Fibroblast of the aortic adventitia (primary cell): ENCODE measurements at places on chromosomes 16 and 17. TPM values are rescaled to one million over a fixed set of nuclear protein-coding genes. Genes with fewer than 3 reads are reported as not detected.

The TVP23B gene
- 25.2 and 61.3 TPM in 2 replicates for total RNA-seq

The TBC1D3C gene
- not detected in 2 replicates for total RNA-seq

The CYB5B gene
- 31.0 and 99.4 TPM in 2 replicates for total RNA-seq

The FOXO3B gene
- total RNA-seq, result 3.4 and 5.4 TPM in 2 replicates

The GNAO1 gene
- total RNA-seq, result 0.09 TPM in 1 of 2 replicates, not detected in the other

The KRTAP9-2 gene
- not detected in 2 replicates for total RNA-seq

The CDK3 gene
- total RNA-seq, result 1.1 TPM in 1 of 2 replicates, not detected in the other

The PLSCR3 gene
- 19.5 and 26.9 TPM in 2 replicates for total RNA-seq

The UQCRC2 gene
- 115 and 130 TPM in 2 replicates for total RNA-seq

DNA sequence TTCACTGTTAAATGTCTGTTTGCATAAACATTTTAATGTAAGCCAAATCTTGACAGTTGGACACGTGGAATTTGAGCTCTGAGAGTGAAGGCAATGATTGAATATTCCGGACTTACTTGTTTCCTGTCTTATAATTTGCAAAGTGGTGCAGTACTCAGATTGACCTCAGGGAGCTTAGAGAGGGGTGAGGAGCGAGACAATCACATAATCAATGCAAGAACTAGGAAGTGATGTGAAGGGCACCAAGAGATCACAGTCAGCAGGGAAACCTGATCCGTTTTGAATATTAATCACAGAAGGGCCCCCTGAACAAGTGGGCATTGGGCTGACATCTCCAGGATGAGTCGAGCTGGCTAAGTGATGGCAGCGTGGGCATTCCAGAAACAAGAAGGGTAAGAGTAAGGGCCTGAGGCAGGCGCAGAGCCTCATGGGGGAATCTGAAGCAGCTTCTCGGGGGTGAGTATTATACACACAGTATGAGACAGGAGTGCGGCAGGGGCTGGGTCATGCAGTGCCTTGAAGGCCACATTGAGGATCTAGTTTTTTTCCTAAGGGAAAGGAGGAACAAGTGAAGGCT is 26.1 kb downstream of the TEX2 start:
- no peak for DNase-seq

DNA sequence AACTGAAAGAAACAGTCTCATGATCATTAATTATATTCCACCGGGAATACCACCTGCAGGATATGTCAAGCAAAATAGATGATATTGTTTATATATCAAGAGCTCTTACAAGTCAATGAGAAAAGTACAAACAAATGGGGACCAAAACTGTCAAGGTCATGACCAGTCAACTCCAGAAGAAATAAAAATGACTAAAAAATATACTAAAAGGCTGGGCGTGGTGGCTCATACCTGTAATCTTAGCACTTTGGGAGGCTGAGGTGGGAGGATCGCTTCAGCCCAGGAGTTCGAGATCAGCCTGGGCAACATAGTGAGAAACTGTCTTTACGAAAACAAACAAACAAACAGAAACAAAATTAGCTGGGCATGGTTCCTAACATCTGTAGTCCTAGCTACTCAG is 49.8 kb upstream of the SCNN1B start:
- no peak for DNase-seq

GRCh38 chr17:50183421-50183994 is 17.7 kb downstream of the SGCA start:
- DNase-seq, result peak; percentile 55

- DNase-seq, result peak; percentile 86
Observed at GRCh38 chr17:42386777-42387657, 1.2 kb downstream of the STAT3 start.

- DNase-seq, result peak; percentile 64
Observed at GRCh38 chr17:82424001-82424862, 5.8 kb upstream of the OGFOD3 start.

GRCh38 chr16:47970291-47970931 is 185.4 kb downstream of the ABCC12 start:
- peak; percentile 48 for DNase-seq

DNA sequence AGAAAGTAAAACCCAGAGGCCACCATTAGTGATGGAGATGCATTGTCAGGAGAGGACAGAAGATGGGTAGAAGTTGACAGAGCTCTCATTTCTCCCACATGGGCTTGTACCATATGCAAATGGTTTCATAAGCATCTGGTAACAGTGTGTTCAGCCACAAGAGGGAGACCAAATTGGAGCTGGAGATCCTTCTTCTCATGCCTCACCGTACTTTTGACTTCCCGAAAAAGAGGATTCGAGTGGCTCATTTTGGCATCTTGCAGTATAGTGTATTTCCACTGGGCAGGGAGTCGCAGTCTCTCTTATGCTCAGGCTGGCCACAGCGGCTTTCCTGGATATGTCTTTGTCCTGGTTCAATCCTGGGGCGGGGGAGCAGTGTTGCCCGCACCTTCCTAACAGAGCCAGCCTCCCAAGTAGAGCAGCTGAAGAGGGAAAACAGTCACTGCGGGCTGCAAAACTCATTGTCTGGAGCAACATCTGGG is 23.8 kb downstream of the TBC1D3B start:
- DNase-seq, result peak; percentile 43

DNA sequence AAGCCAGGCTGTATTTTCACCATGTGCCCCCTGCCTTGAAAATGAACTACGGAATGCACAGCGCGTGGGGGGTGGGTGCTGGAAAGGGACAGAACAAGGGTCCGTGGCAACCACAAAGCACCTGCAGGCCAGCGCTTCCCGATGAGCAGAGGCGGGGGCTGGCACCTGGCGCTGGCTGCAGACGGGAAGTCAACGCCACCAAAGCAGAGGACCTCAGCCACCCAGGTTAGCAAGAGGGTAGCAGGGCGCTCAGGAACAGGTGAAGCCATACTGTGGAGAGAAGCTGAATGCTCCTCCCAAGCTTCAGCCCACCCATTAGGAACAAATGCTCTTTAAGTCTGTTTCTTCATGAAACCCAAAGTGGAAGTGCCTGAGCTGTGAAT is 64.7 kb downstream of the KLHDC4 start:
- no peak for DNase-seq

- DNase-seq, result no peak
Observed at GRCh38 chr17:58344047-58344790, 7.8 kb downstream of the SUPT4H1 start.

- no peak for DNase-seq
Observed at GRCh38 chr16:30184891-30185682, 1.7 kb downstream of the CORO1A start.

DNA sequence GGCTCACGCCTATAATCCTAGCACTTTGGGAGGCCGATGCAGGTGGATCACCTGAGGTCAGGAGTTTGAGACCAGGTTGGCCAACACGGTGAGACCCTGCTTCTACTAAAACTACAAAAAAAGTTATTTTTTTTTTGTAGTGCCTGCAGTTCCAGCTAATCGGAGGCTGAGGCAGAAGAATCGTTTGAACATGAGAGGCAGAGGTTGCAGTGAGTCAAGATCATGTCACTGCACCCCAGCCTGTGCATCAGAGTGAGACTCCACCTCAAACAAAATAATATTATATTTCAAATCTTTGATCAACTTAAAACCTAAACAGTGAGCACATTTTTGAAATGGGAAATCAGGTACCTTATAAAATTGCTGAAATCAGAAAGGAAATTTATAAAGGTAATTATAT is 36.5 kb downstream of the NCOR1 start:
- DNase-seq, result no peak

- DNase-seq, result peak; percentile 93
Observed at GRCh38 chr16:27235055-27235937, 32.0 kb downstream of the KDM8 start.

- DNase-seq, result no peak
Observed at GRCh38 chr16:35173295-35173694, 1713.9 kb downstream of the TP53TG3F start.

GRCh38 chr17:8162233-8162996 is at the start of gene VAMP2:
VAMP2 (minus strand) TSS chr17:8162948; CDS start chr17:8162879, 69 bp downstream.
- peak; percentile 55 for DNase-seq

DNA sequence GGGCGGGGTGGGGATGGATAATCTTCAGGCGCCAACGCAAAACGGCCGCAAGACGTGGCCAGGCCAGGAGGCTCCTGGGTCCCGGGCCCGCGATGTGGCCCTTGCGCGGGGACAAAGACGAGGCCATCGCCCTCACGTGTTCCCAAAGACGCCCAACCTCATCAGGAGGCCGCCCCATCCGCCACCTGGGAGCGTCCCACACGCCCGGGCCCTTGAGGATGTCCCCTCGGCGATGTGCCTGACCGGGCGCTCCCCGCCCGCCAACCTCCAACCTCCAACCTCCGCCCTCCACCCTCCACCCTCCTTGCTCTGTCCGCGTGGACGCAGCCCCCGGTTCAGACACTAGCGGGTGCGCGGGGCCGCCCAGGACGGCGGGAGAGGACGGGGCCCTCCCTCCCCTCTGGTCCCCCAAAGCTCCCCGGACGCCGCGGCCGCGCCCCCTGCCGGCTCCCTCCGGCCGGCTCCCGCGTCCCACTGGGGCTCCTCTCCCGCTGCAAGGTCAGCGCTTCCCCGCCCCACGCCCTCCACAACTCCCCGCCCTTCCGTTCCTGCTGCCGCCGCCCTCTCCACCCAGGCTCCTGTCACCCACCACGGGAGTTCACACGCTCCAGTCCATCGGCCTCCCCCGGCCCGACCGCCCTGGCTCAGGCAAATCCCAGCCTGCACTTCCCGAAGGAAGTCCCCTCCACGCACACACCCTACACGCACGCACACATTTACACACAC is 250.8 kb upstream of the RPL38 start:
- DNase-seq, result no peak

- peak; percentile 62 for DNase-seq
Observed at GRCh38 chr17:12927541-12928425, 90.0 kb downstream of the ELAC2 start.

- DNase-seq, result no peak
Observed at GRCh38 chr17:32488177-32488542, 1.4 kb downstream of the CDK5R1 start.

DNA sequence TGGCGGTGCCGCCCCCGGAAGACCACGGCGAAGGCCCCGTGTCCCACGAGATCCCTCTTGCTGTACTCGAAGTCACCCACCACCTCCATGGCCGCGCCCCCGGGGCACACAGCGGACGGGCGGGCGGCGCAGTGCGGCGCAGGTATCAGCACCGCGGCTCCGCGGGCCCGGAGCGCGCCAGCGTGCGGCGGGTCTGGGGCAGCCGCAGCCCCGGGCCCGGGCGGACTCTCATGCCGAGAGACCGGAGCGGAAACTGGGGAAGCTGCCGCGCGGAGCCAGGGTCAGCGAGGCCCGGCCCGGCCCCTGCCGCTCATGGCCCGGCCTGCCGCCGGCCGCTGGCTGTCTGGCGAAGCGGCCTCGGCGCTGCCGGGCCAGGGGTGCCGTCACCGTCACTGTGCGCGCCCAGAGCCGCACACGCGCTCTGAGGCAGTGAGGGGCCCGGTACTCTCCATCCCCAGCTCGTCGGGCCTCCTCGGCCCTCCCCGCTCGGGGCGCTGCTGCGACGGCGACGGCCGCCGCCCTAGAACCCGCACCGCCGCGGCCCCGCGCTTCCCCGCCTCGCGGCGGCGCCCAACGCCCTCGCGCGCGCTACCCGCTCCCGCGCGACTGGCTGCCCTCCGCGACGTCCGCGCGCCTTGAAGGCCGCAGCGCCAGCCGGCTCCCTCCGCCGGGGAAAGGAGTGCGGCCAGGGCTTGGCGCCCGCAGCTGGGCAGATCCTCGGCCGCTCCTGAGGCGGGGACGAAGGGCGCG is at the start of gene ULK2:
ULK2 (minus strand) TSS at position 608 of the 750 bp plus-strand sequence; CDS start at position 89, 519 bp downstream.
- peak; percentile 72 for DNase-seq

- DNase-seq, result peak; percentile 25
Observed at GRCh38 chr17:41504246-41504977, 1.0 kb downstream of the KRT13 start.

DNA sequence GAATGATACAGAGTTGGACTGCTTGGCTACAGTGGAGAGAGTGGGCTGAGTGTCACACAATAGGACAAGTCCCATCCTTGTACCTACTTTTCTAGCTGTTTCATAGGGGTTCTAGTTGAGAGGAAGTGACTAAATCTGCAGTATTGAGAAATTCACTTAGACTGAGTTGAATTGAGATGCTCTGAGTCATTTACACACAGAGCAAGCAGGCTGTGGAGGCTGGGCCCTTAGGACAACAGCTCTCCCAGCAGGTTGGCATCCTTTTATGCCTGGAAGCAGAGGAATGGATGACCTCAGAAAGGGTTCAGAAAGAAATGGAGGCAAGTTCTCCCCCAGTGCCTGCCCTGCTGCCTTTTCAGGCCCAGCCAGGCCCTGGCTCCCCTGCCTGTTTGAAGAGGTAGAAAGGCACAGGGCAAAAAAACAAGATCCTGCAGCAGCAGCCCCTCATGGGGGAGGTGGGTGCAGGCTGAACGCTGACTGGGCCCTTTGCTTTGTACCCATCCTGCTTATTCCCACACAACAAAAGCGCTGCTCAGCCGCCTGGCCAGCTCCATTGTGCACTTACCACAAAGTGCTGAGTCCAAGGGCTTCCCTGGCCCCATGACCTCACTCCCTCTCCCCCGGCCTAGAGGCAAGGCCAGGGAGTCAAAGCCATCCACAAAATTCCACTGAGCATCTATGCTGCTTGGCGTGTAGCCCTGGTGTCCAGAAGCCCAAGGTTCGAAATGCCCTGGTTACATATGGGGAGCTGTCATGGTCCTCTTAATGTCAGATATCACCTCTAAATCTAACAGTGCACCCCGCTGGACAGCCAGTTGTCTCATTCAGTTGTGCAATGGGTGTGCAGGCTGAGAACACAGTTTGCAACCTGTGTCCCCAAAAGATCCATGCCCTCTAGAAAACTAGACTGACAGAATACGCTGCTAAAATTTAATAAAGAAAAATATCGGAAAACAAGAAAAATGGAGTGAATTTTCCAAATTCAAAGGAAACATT is 5.4 kb upstream of the CRYBA1 start:
- peak; percentile 96 for DNase-seq

DNA sequence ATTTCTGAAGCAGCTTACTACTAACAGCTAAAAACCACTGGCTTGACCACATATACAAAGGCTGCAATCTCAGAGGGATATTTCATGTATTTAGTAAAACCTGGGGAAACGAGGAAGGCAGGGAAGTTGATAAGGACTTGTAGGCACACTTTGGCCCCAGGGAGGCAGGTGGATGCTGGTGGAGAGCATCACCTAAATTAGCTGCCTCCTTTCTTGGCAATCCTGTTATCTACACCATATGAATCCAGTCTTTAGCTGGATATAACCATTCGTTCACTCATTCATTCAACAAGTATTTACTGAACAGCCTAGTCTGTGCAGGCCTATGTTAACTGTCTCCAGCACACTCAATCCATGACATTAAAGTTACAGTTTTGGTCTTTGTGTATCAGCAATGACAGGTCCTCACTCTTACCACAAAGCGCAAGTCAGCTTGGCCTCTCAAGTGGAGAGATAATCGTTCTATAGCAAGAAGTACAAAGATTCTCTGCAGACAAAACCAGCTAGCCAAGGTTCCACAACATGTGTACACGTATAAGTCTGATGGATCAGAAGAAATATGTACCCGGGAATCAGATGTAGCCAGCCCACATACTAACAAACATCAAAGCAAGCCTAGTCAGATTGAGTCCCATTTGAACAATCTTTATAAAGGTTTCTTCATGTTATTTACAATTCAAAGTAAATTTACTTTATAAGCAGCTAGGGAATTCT is 10.8 kb downstream of the MRPS23 start:
- DNase-seq, result no peak

GRCh38 chr16:69522732-69523404 is 42.9 kb upstream of the NFAT5 start:
- no peak for DNase-seq

GRCh38 chr17:61831099-61831498 is 32.2 kb downstream of the BRIP1 start:
- no peak for DNase-seq

GRCh38 chr17:81885869-81886548 is 5.4 kb downstream of the ALYREF start:
- DNase-seq, result no peak

- DNase-seq, result no peak
Observed at GRCh38 chr17:44110011-44110686, 13.3 kb downstream of the HDAC5 start.
